Articular chondrocyte of knee joint (primary cell): ENCODE measurements at places on chromosomes 2 and 18. TPM values are rescaled to one million over a fixed set of nuclear protein-coding genes. Genes with fewer than 3 reads are reported as not detected.

CCDC74B gene
- total RNA-seq = 3.1 and 5.6 TPM in 2 replicates

SERPINB4 gene
- total RNA-seq = not detected in 2 replicates

EFHD1 gene
- 0.39 and 1.3 TPM in 2 replicates for total RNA-seq

IL36RN gene
- total RNA-seq = not detected in 2 replicates

PTPRN gene
- total RNA-seq = 0.13 and 0.43 TPM in 2 replicates

GKN2 gene
- not detected in 2 replicates for total RNA-seq

GPR45 gene
- not detected in 2 replicates for total RNA-seq

MGAT4A gene
- total RNA-seq = 0.32 and 1.2 TPM in 2 replicates

UGT1A8 gene
- total RNA-seq = not detected in 2 replicates
